ENCODE measurements at places on chromosomes 3 and 15.

GRCh38 chr3:136817448-136817847 is 1.5 kb upstream of the SLC35G2 start:
- no peak for DNase-seq

DNA sequence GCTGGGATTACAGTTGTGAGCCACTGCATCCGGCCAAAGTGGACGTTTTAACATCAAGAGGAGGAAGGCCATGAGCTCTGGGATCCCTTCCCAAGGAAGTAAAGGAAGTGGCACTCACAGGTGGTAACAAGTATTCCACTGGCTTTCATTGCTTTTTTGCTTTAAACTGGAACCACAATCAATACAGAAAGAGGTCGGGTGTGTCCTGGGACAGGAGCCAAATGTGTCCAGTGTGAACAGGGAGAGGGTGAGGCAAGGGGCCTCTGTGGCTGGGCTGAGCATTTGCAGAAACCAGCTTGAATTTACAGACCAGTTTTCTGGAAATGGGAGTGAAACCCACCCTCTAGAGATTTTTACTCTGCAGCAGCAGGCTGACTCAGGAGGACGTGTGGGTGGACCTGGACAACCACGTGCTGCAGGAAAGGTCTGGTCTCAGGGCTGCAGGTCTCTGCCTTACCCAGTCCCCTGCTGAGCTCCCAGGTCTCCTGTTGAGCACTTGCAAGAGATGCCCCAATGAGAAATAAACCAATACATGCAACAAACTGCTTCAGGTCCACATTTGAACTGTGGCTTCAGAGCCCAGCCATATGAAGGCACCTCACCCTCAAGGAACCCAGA is 42.8 kb upstream of the TMEM115 start:
- DNase-seq = no peak

- no peak for DNase-seq
Measured at GRCh38 chr3:94609908-94610307, 547.0 kb downstream of the NSUN3 start.

GRCh38 chr3:67644827-67645226 is 9.6 kb downstream of the SUCLG2 start:
- no peak for DNase-seq

GRCh38 chr3:23659274-23659673 is 146.5 kb upstream of the UBE2E1 start:
- no peak for DNase-seq

GRCh38 chr3:59406943-59407342 is 357.1 kb upstream of the CFAP20DC start:
- no peak for DNase-seq

GRCh38 chr15:38266247-38266986 is 13.8 kb downstream of the SPRED1 start:
- no peak for DNase-seq

- DNase-seq = no peak
Measured at GRCh38 chr3:147395899-147396711, 10.2 kb downstream of the ZIC4 start.

DNA sequence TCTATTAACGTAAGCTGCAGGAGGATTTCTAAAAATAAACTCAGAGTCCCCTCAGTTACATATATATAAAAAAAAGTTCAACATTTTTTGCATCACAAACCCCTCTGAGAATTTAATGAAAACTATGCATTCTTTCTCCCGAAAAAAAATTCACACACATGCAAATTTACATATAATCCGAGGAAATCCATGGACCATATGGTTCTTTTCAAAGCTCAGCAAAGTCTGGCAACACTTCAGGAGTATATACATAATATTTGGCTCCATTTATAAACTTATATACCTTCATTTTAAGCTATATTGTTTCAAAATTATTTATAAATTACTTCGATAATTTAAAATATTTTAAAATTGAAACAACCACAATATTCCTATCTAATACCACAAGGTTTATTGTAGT is 140.7 kb upstream of the PLXND1 start:
- DNase-seq = no peak

DNA sequence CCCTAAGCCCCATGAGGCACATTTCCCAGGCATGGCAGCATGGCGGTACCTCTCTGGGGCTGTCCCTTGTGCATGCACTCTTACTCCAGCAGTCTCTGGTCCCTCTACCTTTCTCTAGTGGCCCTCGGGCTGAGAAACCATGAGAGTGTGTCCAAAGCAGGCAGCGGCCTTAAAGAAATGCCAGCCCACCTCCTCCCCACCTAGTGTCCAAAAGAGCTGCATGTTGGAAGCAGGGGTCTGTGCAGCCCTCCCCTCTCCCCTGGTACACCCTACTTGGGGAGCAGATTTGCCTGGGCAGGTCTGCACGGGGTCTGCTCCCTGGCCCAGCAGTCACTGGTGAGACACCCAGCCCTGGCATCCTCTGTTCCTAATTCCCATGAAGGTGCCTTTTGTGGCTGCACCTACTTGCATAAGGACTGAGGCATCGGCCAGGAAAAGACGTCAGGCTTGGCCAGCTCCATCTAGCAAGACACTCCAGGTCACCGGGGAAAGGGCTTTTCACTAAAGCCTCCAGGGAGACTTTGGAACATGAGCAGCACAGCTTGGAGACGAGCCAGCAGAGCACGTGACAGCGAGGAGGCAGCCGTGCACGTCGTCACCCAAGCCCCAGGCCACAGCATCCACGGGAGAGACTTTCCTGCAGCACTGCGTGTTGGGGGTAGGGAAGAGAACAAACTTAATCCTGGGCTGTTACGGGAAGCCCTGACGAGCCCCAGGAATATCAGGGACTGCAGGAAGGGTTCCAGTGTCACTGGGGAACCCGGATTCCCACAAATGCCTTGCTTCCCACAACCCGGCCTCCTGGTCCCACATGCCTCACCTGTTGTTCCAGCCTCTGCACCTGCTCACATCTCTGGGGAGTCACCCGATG is 38.8 kb downstream of the TM2D3 start:
- no peak for DNase-seq

DNA sequence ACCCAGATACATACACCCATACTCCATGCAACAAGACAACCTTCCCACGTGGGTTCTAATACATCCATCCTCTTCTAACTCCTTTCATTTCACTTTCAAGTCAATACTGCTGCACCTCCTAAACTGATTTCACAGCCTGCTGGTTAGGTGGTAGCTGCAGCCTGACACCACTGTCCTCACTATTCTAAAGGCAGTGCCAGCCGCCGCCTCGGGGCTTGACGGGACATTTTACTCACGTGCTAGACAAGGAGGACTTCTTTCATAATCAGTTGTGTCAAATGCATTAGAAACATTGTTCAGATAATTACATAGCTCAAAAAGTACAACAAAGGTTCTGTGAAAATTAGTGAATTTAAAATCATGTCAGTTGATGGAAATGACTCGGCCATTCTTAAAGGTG is 6.3 kb downstream of the UROC1 start:
- no peak for DNase-seq

DNA sequence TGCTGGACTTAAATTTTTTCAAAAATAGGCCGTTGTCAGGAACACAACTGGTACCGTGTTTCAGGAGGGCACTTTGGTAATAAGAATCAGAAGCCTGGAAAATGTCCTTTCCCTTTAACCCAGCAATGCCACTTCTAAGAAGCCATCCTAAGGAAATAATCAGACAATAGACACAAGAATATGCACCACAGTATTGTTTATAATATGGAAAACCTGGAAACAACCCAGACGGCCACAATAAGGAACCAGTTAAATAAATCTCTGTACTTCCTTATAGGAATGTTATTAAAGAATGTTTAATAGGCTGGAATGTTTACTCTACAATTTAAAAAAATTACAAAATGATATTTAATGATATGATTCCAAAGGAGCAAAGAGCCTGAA is 30.4 kb upstream of the ATP1B3 start:
- DNase-seq = no peak

- no peak for DNase-seq
Measured at GRCh38 chr3:52838561-52839267, 3.9 kb upstream of the MUSTN1 start.
